ENCODE measurements at places on chromosomes 6 and 20. TPM values are rescaled to one million over a fixed set of nuclear protein-coding genes. Genes with fewer than 3 reads are reported as not detected.

DNA sequence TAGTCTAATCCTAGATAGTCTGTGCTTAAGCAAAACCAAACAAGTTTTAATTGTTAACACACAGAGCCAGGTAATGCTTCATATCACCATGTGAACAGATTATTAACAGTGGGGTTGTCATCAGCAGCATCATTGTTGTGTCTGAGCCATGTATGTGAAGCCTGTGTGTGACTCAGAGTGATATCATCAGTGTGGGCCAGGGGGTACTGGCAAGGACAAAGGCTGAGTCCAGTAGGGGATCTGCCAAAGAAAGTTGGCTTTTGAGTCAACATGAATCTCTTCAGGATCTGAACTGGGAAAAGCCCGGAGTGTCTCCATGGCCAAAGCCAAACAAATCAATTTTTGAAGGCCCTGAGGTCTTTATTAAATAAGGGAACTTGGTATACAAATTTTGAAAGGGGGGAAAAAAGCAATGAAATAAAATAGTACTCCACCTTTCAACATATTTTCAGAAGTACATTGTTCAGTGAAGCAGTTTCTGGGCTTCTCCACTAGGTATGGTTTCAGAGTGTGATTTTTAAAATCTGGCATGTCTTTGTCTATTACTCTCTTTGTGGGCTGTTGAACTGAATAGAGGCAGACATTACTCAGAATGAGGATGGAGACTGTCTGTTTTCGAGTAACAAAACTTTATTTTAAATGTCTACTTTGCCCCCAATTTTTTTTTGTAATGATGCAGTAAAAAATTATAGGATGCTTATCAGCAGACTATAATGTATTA lies 444.2 kb upstream of the JAG1 start:
- no peak for DNase-seq

Gene CYP24A1
- 1.8 TPM for polyA plus RNA-seq

GRCh38 chr6:108961985-108962384 lies 113.8 kb downstream of the ARMC2 start:
- DNase-seq = no peak

GRCh38 chr6:158474961-158475343 lies 84.9 kb upstream of the TMEM181 start:
- no peak for DNase-seq

DNA sequence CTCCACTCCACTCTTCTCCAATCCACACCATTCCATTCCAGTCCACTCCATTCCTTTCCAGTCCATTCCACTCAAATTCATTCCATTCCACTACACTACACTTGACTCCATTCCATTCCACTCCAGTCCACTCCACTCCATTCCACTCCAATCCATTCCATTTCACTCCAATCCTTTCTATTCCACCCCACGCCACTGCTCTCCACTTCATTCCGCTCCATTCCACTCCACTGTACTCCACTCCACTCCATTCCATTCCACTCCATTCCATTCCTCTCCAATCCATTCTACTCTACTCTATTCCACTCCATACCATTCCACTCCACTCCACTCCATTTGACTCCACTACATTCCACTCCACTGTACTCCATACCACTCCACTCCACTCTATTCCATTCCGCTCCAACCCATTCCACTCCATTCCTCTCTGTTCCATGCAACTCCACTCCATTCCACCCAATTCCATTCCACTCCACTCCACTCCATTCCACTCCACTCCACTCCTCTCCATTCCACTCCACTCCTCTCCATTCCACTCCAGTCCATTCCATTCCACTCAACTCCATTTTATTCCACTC lies 23.4 kb upstream of the DEFB125 start:
- no peak for DNase-seq

DNA sequence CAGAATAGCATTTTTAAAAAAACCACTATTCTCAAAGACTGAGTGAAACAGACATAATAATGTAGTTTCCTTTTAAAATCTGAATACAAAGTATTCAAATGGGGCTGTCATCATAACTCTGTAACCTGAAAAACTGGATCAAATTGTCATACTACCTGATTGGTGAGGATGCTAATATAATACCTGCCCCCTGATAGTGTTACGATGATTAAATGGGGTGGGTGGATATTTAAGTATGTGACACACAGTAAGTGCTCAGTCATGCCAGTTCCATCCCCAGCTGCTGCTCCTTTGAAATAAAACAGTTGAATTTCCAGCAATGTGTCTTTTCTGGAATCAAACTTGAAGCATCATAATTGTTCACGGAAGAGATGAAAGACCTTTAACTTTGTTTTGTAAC lies 8.9 kb downstream of the HTR1B start:
- DNase-seq = no peak
